NCI-H2081 treated with DMSO at 0.1 percent for 48 hours (cell line): ENCODE measurements at places on chromosomes 1 and 21.

- no peak for DNase-seq
Observed at GRCh38 chr1:86258101-86258500, 101.5 kb upstream of the COL24A1 start.

DNA sequence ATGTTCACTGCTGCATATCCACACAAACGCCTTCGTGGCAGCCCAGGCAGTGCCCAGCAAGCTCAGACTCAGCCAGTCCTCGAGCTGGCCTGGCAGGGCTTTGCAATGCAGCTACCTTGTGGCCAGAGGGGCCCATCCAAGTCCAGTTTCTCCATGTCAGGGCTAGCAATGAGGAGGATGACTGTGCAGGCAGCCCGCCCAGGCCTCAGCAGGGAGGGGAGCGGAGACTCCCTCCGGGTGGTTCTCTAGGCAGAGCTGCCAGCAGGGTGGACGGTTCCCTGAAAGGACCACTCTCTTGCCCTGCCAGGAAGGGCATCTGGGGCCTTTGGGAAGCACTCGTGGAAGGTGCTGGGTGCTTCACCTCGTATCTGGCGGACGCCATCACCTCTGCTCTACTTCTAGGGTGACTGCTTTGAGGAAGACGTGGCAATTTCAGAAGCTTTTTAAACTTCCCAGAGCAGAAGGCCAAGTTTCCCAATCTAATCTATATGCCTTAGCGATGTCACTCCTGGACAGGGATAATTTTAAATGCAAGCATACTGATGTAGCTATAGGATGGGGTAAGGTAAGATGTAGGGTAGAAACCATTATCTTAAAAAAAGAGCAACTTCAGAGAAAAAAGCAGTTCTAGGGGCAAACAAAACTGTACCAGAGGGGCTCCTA is 56.2 kb downstream of the RUNX1 start:
- DNase-seq, result no peak

GRCh38 chr1:37901893-37902225 is 42.5 kb upstream of the MTF1 start:
- DNase-seq, result no peak

GRCh38 chr1:41661428-41662060 is 177.1 kb upstream of the EDN2 start:
- no peak for DNase-seq

- no peak for DNase-seq
Observed at GRCh38 chr1:209010475-209011230, 572.9 kb upstream of the CAMK1G start.

- DNase-seq, result no peak
Observed at GRCh38 chr1:42163536-42164503, 725 bp downstream of the GUCA2A start.
